ENCODE measurements at places on chromosomes 1 and 21.

DNA sequence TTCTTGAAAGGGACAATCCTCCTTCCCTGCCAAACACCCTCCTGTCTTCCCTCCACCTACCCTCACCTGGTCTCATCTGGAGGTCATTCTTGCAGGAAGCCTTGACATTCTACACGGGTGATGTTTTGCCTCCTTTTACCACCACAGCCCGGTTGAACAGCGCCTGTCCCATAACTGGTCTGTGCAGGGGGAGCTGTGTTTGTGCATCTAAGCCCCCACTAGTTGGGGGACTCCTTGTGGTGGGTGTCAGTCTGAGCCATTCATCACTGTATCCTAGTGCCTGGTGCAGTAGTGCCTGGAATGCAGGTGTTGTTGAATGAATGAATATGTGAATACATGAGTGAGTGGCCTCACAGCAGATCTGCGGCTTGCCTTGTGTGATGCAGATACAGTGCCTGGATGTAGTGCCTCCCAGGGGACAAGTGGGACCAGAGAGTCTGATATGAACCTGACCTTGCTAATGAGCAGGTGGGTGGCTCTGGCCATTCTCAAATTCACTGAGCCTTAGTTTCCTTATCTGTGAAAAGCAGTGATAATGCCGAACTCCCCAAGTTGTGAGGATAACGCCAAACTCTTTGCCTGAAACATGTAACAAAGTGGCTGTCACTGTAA, 79.8 kb downstream of the OMA1 start:
- DNase-seq, result no peak

- DNase-seq, result no peak
Measured at GRCh38 chr1:228650141-228650540, 85.1 kb upstream of the RHOU start.

DNA sequence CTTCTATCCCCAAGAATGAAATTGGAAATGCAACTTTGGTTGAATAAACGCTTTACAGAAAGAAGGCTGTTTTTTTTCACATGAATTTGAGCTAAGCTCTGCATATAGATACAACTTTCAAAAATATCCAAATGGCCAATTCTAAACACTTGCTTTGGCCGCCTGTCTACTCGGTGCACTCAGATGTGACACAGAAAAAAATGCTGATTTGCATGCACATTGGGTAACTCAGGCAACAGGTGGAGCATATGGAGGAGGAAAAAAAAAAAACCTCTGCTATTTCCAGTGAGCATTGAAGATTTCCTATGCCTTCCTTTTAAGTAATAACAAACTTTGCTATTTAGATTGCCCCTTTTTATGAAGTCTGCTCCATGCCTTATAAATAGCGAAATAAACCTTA, 262.5 kb downstream of the GRIK1 start:
- DNase-seq, result no peak

DNA sequence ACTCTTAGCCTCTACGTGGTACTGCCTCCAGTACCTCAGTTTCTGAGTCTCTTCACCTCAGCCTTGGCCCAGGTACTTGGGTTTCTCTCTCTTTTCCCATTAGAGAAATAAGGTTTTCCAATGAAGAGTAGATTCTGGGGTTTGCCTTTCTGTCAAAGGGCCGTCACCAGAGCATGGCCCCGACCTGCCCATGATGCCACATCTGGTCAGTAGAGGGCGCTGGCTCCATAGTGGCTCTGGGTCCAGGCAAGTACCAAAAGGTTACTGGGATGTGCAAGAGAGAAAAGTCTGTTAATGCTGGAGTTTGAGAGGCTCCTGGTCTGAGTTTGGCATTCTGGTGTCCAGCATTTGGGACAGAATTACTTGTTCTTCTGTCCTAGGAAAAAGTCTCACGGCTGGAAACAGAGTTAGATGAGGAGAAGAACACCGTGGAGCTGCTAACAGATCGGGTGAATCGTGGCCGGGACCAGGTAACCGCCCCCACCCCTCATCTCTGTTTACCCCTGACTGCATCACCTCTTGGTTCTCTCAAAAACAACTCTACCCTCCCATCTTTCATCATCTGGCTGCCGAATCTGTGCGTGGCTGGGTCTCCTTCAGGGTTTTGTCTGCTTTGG, 5.3 kb upstream of the TUFT1 start:
- peak; percentile 71 for DNase-seq

- no peak for DNase-seq
Measured at GRCh38 chr1:1680031-1680911, 12.3 kb downstream of the SLC35E2B start.

Data from hypothalamus (tissue), 51 donors.